LNCaP clone FGC (cell line): ENCODE measurements at places on chromosomes 1 and 21.

GRCh38 chr1:118143121-118143520, 41.9 kb downstream of the SPAG17 start:
- no peak for DNase-seq

DNA sequence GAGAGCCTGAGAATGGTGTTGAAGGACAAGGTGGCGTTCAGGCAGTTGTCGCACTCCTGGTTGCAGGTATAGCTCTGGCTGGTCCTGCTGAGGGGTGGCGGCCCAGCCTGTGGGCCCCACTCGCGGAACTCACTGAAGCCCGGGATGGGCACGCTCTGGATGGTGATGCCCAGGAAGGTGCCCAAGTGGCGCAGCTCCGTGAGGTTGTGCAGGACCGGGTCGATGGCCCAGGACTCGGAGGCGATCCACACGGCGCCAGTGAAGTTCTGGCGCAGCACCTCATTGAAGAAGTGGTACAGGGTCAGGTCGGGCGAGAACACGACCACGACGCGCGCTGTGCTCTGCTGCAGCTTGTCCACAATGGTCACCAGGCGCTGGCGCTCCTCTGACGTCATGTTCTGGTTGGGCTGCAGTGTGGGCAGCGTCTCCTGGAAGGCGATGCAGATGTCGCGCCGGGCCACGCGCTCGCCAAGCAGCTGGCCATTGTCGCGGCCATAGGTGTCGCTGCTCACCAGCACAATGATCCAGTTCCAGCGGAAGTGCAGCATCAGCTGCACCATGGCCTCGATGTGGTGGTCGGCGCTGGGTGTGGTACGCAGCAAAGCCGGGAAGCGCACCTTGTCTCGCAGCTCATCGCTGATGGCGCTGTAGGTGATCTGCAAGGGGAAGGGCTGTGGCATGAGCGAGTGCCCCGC, 5.0 kb downstream of the TAS1R2 start:
- no peak for DNase-seq

- no peak for DNase-seq
These were observed 679 bp downstream of the ABL2 start for GRCh38 chr1:179228783-179229213.

DNA sequence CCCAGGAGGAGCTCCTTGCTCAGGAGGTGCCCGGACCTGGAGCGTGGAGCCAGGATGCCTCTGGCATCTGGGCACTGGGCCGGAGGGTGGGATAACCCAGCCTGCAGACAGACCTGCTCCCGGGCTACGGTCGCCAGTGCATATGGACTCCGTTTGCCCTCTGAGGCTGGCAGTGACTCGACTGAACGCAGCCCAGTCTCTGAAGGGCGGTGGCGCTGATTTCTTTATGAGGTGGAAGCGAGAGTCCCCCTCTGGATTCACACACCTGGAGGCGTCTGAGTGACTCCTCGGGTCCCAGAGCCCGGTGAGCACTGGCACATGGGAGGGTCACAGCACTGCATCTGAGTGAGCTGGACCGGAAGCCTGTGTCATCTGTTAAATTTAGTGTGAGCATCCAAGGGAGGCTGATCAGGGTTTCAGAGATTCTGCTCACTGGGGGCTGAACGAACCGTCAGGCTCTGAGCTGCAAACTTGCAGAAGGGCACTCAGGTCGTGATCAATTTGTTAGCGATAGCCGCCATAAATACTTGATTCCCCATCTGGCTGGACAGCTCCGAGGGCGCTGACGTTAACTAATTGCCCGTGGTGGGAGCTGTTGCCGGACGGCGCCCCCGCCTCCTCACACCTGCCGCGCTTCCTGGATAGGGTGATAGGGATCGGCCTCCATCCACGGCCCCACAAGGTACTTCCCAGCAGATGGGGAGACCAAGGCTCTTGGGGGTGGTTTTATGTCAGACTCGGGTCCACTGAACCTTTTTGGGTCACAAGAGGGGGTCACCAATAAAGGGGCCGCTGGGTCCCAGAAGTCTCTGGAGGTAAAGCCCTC, 60.7 kb upstream of the TTC34 start:
- no peak for DNase-seq

DNA sequence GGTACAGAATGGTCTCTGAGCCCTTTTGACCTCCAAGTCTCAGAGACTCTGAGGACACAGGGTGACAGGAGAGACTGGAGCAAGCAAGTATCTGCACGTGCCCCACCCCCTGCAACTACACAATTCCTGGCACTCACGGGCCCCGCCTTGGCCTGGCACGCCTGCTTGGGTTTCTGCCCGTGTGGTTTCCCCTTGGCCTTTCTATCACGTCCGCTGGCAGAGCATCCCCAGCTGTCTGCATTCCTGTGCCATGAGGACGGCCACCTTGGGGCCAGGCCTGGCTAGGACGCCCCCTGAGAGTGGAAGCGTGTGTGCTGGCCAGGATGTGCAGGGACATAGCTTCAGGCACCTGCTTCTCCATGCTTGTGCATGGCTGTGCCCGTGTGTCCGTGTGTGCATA, 14.3 kb upstream of the EDN2 start:
- no peak for DNase-seq

DNA sequence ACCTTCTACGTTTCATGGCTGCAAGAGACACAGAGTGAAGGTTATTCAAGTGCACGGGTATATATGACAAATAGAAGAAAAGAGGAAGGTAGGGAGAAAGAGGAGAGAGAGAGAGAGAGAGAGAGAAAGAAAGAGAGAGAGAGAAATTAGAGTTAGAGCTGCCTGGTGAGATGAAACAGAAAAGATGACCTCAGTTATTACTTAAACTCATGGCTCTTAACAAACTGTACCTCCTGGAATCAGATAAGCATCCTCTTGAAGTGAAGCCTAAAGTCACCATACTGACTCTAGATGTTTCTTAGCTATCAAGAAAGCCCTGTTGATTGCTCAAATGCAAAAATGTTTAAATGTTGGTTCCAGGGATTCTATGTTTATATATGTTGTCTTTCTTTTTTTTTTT, 597.7 kb upstream of the ZP4 start:
- DNase-seq = no peak

- DNase-seq = no peak
These were observed 65.1 kb downstream of the PIK3CD start for GRCh38 chr1:9716404-9717192.

DNA sequence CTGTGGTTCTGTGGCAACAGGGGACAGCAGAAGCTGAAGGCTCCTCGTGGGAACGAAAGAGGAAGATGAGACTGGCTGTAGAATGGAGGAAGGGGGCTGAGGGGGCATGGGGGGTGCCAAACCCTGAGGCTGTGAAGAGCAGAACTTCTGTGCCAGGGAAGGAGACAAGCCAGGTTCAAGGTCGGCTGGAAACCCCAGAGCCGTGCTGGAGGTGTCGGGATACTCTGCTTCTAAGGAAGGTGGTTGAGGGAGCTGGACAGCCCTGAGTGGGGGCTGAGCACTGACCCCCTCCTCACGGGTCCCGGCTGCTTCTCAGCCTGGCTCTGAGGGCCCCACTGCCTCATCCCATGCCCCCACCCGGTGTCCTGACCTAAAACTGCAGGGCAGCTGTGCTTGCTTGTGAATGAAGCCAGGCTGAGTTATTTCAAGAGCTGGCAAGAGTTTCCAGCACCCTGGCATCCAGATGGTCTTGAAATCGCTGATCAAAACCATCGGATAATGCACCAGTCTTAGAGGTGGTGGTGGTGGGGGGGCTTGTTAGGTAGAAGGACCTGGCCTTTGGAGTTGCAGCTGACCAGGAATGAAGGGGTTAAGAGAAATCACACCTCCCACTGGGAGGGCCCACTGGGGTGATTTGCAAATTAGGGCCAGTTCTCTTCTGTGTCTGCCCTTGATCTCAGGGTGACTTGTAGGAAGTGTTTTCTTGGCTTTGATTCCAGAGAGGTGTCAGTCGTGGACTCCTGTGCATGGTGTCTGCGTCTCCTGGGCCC, 218.9 kb upstream of the C1orf174 start:
- DNase-seq = no peak

DNA sequence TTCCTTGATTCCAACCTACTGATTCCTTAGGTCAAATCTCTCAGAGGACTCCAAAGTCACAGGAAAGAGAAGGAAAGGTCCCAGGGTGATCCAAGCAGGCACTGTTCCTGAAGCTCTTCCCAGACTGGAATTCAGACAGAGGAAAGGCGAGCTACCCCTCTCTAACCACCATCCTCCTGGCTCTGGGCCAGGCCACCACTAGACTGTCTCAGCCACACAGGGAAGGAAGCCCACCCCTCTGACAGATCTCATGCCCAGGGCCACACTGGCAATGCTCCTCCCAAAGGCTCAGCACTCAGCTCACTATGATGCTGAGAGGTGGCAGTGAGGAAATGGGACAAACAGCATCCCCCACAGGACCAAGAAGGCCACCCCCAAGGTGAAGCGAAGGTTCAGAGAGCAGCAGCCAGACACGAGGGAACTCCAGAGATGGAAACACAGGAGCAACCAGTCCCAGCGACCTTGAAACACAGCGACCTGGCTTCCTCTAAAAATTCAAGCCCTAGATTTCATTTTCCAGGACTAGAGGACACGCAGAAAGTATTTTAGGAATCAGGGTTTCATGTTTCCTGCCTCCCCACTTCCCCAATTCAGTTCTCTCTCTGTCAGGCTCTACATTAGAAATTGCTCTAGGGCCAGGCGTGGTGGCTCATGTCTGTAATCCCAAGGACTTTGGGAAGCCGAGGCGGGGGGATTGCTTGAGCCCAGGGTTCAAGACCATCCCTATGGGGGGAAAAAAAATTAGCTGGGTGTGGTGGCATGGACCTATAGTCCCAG, 18.8 kb downstream of the PIK3C2B start:
- no peak for DNase-seq

DNA sequence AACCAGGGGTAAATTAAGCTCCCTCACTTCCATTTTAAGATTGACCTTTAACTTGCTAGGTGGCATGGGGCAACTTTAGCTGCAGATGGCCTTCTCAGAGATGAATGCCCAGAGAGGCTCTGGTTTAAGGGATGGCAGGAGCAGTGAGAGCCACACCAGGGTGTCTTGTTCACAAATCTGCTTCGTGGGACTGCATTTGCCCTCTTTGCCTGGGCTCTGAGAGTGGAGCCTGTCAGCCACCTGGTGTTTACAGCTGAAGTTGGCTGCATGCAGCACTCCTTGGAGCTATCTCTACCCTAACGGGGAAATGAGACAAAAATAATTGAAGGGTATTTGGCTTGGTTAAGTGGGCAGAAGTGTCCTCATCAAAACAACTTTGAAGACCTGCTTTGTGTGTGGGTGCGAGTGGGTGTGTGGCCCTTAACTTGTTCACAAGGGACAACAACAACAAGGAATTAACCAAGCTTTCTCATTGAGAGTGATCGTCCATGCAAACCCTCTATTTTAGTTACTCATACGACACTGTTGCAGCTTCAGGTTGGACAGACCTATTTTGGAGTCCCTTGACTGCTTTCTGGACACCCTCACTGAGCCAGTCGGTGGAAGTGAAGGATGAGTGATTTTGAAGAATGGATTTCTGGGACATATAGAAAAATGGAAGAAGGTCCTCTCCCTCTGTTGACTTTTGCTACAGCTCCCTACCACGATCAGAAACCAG, 29.8 kb downstream of the PGM1 start:
- no peak for DNase-seq

DNA sequence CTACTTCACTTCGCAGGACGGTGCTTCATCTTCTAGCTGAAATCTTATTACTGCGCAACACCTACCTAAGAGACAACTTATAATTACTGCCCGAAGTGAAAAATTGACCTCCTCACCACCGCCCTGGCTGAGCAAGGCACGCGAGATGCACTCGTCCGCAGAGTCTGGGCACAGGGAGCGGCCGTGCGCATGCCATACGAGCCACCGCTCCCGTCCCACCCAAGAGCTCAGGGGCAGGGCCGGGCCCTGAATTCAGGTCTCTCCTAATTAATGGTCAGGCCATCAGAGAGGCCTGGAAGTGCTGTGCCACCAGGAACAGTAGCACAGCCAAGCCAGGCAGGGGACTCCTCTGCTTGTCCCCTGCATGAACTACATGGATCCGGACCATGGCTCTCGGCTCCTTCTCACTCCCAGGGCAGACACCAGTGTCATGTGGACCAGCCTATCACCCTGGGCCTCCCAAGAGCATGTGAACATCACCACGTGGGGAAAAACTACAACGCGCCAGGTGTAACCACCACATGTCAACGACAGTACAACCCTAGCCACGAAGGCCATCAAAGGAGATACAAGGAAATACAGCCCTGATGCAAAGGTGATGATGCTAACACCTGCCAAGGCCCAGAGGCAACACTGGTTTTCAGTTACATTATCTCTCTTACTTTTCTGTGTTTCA, 11.5 kb downstream of the RIPK4 start:
- no peak for DNase-seq

DNA sequence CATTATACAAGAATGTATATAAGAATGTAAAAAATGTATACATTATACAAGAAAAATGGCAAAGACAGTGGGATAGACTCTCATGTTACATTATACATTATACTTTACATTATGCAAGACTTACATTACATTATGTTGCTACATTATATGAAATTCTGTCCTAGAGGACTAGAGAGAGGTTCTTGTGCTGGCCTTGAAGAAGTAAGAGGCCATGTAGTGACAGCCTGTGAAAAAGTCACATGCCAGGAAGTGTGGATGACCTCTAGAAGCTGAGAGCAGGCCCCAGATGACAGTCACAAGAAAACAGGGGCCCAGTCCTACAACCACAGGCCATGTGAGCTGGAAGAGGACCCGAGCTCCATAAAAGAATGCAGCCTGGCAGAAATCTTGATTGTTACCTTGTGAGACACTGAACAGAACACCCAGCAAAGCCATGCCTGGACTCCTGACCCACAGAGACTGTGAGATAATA, 30.5 kb upstream of the AHCYL1 start:
- no peak for DNase-seq

DNA sequence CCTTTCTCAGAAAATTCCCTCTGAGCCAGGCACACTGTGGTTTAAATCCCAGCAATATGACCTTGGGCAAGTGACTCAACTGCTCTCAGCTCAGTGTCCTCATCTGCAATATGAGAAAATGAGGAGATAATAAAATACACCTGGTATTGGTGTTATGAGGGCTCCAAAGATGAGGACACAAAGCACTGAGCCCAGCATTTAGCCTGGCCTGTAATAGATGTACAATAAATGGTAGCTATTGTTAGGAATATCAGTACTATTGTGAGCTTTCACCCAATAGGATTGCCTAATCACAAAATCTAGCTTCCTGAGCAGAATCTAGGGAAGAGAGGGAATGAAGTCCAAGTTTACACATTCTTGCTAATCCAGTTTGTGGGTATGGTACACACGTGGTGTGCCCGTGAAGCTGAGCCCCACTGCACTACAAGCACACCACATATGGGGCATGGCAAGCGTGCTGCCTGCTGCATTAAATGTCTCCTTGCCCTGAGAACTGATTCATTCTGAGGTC, 24.3 kb upstream of the SLC30A1 start:
- DNase-seq = no peak

GRCh38 chr1:182189535-182190066, 128.1 kb upstream of the ZNF648 start:
- no peak for DNase-seq
